NCI-H524 treated with DMSO at 0.1 percent for 48 hours (cell line): ENCODE measurements at places on chromosomes 11 and 22.

GRCh38 chr11:12784445-12784844, 110.2 kb downstream of the TEAD1 start:
- no peak for DNase-seq

- no peak for DNase-seq
Observed at GRCh38 chr22:30681831-30682230, 12.8 kb upstream of the OSBP2 start.

GRCh38 chr11:61691380-61692156, 11.4 kb downstream of the DAGLA start:
- DNase-seq: no peak

- no peak for DNase-seq
Observed at GRCh38 chr11:116420030-116420429, 352.8 kb downstream of the BUD13 start.

- DNase-seq: no peak
Observed at GRCh38 chr22:39658367-39658766, 87.8 kb downstream of the CACNA1I start.

DNA sequence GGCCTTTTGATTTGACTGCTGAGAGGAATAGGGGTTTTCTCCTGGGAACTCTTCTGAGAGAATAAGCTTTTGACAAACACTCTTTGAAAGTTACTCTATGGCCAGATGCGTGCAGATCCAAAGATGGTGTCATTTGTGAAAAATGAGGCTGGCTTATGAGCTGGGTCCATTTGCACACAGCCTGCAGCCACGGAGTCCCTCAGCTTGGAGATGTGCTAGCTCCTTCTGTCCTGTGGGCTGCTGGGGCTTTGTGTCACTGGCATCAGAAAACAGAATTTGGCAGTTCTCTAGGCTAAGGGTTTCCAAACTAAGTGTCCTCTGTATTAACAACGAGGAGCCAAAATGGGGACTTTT, 702.4 kb downstream of the NTM start:
- no peak for DNase-seq

- DNase-seq: no peak
Observed at GRCh38 chr11:125063429-125064043, 431 bp downstream of the SLC37A2 start.

- DNase-seq: no peak
Observed at GRCh38 chr11:64924910-64925284, 408 bp downstream of the PPP2R5B start.

- no peak for DNase-seq
Observed at GRCh38 chr22:45884201-45885062, 92.5 kb downstream of the WNT7B start.

DNA sequence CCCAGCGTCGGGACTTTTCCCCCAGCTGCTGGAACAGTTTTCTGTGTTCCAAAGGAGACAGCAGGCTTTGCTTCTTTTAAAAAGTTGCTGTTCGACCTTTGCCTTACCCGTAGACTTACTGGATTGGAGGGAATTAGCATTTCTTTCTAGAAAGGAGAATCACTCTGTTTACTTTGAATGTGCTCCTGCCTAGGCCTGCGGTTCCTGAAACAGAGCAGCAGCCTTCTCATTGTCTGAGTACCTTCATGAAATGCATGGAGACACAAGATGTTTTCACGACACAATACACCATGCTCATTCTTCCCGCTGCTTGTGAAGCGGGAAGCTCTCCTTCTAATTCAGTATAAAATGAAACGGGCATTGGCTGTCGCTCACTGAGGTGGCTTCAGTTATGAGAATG, 196.2 kb downstream of the TBC1D22A start:
- DNase-seq: no peak

DNA sequence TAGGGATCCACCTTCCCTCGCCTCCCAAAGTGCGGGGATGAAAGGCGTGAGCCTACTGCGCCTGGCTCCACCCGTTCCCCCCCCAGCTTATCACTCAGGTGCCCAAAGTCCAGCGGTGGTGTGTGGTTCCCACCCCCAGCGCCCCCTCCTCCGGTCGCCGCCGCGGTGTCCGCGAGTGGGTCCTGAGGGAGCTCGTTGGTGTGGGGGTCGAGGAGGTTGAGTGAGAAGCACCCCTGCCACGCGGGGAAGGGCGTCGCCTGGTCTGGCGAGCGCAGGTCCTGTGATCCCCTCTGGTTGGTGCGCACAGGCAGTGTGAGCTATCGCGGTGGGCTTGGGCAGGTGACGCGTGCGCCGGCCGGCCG, 3900.6 kb upstream of the OR11H1 start:
- DNase-seq: no peak

DNA sequence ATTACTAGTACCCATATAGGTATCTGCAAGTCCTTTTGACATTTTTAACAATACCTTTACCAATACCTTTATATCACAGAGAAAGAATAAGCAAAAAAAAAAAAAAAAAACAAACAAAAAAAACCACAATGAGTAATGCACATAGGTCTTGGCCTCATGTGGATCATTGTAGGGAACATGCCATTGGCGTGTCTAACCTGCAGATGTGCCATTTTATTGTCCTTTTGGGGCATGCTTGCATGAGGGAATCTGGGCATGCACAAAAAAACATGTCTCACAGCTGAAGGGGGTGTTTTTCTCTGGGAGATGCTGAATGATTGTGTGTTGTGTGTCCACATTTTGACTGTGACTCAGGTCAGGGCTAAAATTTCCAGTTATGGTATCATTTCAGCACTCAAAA, 361.6 kb downstream of the GUCY1A2 start:
- no peak for DNase-seq

DNA sequence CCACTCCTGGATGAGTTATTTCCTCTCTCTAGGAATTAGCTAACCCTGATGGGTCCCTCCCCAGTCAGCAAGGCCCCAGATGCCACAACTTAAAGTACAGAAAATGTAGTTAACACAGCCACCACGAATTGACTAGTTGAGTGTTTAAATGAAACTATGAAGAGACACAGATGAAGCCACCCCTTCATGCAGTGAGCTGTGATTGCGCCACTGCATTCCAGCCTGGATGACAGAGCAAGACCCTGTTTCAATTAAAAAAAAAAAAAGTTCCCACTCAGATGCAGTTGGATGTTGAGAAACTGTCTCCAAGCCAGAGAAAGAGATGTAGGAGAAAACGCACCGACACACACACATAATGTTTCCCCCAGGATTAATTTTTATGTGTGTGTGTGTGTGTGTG, 53.3 kb downstream of the SCN3B start:
- DNase-seq: no peak

GRCh38 chr22:22818861-22819855, 68.5 kb upstream of the IGLL5 start:
- DNase-seq: no peak

- DNase-seq: no peak
Observed at GRCh38 chr22:19107730-19108074, 14.5 kb downstream of the DGCR2 start.

DNA sequence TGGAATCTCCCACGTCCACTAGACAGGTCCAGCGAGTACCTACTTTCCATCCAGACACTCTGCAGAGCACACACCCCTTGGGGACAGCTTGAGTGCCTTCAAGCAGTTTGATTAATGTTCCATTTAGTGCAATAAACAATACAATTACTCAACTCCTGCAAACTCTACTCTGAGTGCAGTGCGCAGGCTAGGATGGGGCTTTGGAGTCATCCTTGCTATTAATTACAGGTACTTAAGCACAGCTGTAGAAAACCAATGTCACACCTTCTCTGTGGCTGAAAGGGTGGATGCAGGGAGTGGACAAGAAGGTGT, 82.6 kb downstream of the MN1 start:
- no peak for DNase-seq

DNA sequence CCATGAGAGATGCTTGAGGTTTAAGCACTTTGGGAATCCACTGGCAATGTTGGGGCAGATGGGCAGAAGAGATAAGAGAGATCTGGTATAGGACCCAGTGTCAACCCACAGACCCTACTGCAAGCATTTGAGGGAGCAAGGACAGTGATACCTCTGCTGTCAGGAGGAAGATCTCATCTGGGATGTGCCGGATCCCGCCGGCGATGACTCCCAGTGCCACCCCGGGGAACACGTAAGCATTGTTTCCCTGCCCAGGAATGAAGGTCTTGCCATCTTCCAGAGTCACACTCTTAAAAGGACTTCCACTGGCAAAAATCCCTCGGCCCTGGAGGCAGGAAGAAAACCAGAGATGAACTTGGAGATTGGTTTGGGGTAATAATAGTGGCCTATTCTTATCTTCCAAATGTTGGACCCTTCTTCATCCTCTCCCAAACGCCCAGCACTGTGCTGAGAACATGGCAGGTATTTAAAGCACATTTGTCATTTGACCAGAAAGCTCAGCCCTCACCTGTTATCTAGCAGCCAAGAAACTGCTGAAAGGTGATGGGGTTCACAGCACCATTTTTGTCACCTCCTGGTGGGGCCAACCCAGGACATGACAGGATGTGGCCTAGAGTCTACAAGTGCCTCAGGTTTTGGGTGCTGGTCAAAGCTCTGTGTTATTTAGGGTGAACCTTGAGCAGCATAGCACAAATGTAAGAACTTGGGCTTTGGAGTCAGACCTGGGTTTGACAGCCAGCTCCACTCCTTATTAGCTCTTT, 71.7 kb downstream of the CCDC81 start:
- DNase-seq: no peak

DNA sequence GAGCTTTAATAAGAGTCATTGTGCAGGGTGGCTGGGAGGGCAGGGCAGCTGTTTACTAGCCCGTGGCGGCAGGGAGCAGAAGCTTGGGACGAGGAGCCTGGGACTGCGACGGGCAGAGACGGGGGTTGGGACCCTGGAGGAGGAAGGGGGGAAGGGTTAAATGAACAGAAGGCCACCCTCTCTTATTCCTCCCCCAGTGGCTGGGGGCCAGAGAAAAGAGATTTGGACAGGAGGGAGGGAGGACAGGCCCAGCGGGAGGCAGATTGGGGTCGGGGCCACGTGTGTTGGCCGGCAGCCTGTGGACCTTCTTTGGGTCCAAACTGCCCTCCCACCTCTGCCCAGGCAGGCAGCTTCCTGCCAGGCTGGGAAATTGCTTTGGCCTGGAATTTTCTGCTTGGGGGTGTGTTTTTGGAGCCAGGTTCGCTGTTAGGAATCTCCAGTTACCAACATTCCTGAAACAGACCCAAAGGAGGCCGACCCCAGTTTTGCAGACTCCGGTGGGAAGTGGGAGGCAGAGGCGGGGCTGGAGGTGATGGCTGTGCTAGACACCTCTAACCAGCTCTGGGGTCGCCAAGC, 50.2 kb downstream of the APOL3 start:
- no peak for DNase-seq

DNA sequence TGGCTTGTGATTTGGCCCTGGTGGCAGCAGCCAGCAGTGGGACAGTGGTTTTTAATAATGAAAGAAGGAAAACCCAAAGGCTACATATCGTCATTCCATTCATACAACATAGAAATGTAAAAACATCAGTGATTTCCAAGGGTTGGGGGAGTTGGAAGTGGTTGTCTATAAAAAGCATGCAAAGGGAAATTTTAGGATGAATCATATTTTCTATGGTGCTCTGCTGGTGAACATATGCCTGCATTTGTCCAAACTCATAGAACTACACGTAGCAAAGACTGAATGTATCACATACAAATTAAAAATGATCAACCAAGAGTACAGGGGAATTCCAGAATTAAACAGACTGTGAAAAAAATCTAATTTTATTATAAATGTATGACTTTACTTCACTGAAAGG, 11.1 kb downstream of the OR5B3 start:
- DNase-seq: no peak

DNA sequence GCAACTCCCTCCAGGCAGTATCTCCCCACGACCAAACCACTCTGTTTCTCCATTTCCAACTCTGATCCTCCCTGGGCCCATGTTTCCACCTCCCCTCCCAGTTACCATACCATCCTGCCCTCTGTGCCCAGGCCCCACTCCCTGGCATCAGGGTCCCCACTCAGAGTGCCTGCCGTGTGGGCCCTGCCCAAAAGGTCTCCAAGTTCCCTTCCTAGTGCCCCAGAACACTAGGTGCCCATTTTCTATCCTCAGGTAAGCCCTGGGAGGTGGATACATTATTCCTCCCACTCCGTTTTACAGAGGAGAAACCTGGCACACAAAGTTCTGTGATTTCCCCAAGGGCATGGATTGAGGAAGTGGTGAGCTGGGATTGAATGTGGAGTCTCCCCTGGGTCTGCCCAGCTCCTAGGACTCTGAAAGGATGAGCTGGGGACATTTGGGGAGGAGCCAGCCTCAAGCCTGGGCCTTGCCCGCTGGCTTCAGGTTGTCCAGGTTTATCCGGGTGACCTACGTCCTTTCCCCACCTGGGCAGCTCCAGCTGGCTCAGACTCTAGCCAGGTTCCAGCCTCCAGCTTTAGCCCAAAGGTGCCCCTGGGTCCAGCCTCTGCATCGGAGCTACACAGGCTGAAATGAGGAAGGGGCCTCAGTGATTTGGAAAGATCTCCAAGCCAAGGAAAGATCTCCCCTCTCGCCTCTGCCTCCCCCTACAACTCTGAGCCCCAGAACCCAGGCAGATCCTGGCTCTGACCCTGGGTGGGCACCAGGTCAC, 2.2 kb upstream of the GSTT4 start:
- DNase-seq: no peak

GRCh38 chr11:59666969-59667368, 1.9 kb downstream of the PATL1 start:
- DNase-seq: no peak

GRCh38 chr11:124041254-124041653, at the start of gene OR10G7:
TSS of gene OR10G7 (minus strand) at chr11:124041325. CDS start at chr11:124039001, 2,324 bp downstream.
- no peak for DNase-seq

GRCh38 chr11:24373516-24373915, 123.3 kb upstream of the LUZP2 start:
- DNase-seq: no peak

GRCh38 chr22:20305894-20306645, 13.8 kb downstream of the DGCR6L start:
- DNase-seq: no peak

DNA sequence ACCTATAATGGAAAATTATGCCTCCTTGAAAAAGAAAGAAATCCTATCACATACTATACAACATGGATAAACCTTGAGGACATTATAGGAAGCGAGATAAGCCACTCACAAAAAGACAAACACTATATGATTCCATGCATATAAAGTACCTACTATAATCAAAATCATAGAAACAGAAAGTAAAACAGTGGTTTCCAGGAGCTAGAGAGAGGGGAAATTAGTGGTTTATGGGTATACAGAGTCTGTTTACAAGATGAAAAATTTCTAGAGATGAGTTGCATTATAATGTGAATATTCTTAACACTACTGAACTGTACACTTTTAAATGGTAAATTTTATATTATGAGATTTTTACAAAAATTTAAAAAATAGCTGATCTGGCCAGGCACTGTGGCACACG, 40.5 kb upstream of the ARHGAP42 start:
- DNase-seq: no peak
